ENCODE measurements at places on chromosomes 6 and 20.

DNA sequence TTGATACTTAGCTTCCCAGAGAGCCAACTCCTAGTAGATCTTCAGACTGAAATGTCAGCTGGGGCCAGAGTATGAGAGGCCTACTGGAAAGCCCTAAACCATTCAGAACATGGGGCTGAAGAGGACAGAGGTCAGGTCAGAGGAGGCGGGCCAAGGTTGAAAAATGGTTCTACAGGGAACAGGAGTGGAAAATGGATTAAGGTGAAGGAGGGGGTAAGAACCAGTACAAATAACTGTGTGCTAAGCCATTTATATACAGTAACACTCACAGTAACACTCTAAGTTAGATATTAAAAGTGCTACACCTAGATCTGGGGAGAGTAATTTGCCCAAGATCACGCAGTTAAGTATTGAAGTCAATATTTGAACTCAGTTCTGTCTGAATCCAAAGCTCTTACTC lies 313.2 kb upstream of the MAP3K7 start:
- DNase-seq = no peak

- peak; percentile 58 for DNase-seq
These were observed 7.9 kb downstream of the COL9A3 start for GRCh38 chr20:62824476-62825332.

GRCh38 chr20:3654326-3655130 lies 8.7 kb downstream of the GFRA4 start:
- DNase-seq = no peak

DNA sequence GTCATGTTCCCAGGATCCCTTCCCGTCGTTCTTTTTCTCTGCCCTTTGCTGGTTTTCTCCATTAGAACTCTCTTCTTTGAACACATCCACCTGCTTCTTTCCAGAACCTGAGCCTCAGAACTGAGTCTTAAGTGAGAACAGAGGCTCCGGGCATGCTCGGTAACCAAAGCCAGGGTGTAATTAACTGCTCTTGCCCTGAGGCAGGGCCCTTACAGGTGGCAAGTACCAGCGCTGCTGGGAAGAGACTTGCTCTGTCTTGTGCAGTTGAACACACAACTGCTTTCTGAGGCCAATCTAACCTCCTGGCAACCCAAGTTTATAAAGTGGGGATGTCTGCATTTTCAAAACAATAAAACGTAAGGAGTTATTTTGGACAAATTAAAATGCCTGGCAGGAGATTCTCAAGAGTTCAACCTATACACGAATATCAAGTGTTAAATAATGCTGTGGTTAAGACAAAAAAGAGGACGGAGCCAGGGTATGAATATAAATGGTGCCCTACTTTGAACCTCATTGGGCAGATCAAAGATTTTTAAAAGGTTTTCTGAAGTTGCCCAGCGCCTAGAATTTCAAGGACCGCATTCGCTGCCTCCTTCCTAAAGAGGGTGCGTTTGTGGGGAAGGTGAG lies 12.4 kb upstream of the DEK start:
- DNase-seq = no peak

- no peak for DNase-seq
These were observed 242.3 kb upstream of the RNF217 start for GRCh38 chr6:124719913-124720312.

DNA sequence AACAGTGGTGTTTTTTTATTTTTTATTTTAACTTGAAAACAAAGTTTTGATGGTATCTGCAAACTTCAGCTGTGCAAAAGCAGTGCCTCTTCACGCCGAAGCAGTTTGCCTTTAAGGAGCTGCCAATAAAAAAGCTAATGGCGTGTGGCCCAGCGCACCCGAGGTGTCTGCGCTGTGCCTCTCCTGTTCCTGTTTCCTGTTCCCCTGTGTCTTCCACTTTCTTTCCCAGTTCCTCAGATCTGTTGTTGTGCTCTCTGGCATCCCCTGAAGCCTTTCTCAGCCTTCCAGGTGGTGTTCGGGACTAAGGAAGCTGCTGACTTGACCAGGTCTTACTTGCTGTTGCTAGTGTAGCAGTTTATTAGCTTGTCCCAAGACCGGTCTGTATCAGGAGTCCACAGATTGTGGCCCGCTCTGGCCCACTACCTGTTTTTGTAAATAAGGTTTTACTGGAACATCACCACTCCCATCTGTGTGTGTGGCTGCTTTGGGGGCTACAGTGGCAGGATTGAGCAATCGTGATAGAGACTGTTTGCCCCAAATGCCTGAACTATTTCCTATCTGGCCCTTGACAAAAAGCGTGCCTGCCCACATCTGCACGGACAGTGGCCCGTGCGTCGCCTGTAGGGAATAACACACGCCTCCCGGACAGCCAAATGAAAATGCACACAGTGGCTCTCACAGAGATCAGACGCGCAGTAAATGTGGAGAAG lies 178.3 kb downstream of the TMEM242 start:
- no peak for DNase-seq

- DNase-seq = no peak
These were observed 9.8 kb downstream of the EPM2A start for GRCh38 chr6:145725570-145725969.

DNA sequence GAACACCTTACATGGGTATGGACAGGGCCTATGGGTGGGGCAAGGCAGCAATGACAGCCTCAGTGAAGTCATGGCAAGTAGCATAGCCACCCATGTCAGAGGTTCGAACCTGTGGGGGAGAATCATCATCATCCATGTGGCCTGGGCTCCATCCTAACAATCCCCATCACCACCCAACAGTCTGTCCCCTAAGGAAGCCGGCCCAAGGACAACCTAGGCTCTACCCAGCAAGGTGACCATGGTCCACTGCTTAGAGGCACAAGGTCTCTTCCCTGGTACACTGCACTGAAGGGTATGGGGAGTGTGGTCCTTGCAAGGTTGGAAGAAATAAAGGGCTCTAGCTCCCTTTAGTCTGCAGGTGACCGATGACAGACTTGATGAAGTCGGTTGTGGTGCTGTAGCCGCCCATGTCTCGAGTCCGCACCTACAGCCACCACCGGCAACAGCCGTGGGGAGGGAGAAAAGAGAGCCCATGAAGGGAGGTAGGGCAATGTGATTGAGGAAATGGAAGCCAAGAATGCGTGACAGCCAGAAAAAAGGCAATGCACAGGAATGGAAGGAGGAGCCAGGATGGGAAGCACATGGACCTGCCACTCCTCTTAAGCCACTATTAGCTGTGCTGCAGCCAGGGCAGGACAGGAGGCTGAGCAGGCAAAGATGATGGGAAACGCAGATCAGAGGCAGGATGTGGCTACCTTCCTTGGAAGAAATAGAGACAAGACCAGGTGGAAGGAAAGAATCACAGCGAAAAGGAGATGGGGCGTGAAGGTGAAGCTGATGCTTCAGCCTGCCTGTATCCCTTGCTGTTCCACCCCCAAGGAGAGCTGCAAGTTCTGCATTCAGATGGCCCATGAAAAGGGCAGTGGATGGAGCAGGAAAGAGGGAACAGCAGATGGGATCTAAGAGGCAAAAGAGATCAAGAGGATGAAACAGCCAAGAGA lies 5.3 kb downstream of the IDH3B start:
- DNase-seq = no peak

DNA sequence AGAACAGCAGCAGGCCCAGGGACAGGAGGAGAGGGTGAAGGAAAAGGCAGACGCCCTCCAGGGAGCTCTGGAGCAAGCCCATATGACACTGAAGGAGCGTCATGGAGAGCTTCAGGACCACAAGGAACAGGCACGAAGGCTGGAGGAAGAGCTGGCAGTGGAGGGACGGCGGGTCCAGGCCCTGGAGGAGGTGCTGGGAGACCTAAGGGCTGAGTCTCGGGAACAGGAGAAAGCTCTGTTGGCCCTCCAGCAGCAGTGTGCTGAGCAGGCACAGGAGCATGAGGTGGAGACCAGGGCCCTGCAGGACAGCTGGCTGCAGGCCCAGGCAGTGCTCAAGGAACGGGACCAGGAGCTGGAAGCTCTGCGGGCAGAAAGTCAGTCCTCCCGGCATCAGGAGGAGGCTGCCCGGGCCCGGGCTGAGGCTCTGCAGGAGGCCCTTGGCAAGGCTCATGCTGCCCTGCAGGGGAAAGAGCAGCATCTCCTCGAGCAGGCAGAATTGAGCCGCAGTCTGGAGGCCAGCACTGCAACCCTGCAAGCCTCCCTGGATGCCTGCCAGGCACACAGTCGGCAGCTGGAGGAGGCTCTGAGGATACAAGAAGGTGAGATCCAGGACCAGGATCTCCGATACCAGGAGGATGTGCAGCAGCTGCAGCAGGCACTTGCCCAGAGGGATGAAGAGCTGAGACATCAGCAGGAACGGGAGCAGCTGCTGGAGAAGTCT lies 25.5 kb downstream of the C20orf173 start:
- DNase-seq = no peak

GRCh38 chr6:50681213-50681824 lies 32.0 kb upstream of the TFAP2D start:
- DNase-seq = no peak

DNA sequence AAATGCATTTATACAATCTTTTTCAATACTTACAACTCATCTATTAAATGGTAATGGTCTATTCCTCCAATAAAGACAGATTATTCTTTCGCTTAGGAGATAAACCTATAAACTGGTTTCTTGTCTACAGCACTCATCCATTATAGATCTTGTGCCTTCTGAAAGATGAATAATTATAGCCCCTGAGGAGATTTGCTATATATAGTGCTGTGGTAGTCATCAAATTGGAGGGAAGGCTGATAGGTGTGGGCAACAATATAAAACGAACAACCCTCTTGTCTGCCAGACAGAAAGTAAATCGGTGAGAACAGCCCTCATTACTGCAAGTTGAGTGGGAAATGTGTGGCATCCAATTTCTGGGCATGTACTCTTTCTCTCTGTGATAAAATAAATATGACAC lies 292.5 kb upstream of the CNR1 start:
- no peak for DNase-seq

- DNase-seq = no peak
These were observed 76.6 kb downstream of the EDN1 start for GRCh38 chr6:12366731-12367130.

DNA sequence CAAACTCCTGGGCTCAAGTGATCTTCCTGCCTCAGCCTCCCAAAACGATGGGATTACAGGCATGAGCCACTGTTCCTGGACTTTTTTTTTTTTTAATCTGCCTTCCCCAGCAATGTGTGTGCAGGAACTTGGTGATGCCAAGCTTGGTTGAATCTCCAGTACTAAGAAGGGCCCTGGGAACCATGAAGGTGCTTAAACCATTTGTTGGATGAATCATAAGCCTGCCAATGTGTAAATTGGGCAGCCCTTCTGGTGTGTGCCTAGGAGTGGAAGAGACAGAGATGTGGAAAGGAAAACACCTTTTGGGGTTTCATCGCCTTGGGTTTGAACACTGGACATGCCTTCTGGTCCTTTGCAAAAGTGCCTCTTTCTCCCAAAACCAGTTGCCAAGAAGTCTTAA lies 7.1 kb upstream of the SPO11 start:
- no peak for DNase-seq

DNA sequence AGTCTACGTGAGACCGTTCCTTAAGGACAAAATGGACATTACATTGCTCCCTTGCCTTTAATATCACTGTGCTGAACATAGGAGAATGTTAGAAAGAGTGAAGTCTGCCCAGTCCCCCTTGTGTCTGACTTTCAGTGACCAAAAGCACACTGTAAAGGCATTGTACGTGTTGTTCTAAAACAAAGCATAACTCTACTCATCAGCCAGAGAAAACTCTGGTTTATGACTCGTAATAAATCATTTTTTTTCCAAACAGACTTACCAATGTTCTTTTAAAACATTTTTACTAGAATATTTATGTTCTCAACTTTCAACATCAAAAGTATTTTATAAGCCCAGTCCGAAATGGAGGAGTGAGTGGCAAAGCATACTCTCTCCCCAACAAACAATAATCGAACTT lies 262.5 kb downstream of the GJA1 start:
- no peak for DNase-seq

DNA sequence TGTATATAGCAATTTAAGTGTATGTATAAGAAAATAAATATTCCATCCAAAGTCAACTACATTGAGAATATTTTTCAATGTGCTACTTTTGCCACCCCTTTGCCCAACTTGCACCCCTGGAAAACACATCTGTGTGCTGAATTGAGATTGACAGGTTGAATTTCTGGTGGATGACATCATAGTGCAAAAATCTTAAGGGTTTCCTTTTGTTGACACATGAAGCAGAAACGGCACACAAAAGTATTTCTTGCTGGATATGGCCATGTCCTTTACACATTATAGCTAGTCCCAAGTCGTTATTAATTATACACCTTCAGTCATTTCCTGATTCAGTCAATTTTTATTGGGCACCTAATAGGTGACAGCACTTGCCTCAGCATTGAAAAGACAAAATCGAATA lies 188.7 kb upstream of the FBXL4 start:
- no peak for DNase-seq

DNA sequence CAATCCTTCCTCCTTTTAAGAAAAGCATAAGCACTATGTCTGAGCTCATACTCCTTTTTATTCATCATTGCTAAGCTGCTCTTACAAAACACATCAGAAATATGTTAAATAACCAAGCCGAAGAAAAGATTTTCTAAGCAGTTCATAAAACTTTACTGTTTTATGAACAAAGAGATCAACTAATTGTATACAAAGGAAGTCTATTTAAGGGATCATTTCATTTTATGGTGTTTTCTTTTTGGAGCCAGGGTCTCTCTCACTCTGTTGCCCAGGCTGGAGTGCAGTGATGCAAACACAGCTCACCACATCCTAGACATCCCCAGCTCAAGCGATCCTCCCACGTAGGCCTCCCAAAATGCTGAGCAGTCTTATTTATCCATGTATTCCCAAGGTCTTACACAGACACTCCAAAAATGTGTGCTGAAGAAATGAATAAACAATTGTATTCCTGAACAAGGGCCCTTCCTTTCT lies 9.3 kb downstream of the NUDT3 start:
- DNase-seq = no peak

- no peak for DNase-seq
These were observed 34.4 kb upstream of the ARHGAP18 start for GRCh38 chr6:129744201-129744879.
